ENCODE measurements at places on chromosomes 1 and 21.

DNA sequence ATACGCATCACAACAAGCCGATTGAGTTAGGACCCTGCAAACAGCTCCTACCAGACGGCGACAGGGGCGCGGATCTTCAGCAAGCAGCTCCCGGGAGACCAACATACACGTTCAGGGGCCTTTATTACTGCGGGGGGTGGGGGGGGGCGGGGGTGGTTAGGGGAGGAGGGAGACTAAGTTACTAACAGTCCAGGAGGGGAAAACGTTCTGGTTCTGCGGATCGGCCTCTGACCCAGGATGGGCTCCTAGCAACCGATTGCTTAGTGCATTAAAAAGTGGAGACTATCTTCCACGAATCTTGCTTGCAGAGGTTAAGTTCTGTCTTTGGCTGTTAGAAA lies 162.0 kb downstream of the RUNX1 start:
- no peak for DNase-seq

DNA sequence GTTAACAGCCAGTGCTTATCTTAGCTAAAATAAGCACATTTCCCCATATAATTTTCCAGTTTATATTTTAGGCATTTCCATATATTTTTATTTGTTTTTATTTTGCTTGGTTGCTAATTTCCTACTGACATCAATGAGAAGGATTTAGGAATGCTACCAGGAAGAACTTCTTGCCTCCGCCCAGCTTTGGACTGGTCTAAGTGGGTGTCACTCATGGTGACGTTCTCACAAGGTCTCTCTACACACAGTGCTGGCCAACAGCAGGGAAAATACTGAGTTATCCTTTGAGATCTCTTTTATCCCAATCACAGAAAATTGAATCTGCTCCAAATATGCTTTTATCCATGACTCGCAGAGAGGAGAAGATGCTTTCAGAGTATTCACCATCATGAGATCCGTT lies 13.2 kb downstream of the MX1 start:
- DNase-seq, result no peak

DNA sequence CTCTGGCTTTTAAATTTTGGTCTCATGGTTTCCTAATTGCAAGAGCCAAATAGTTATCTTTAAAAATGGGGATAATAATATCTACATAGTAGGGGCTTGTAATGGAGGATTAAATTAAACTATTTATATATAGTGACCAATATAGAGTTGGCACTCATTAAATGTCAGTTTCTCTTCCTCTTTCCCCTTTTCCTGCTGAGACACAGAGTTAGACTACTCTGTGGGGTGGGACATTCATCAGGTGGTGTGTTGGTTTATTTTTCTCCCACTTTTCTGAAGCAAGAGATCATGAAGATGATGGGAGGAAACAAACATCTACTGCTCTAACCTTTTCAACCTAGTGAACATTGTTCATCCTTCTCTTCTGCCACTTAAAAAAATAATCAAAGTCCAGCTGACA lies 17.3 kb upstream of the RAP1A start:
- no peak for DNase-seq

- no peak for DNase-seq
Measured at GRCh38 chr1:15957221-15958095, 18.4 kb downstream of the ZBTB17 start.

- no peak for DNase-seq
Measured at GRCh38 chr1:165698761-165699052, 345 bp upstream of the ALDH9A1 start.

- no peak for DNase-seq
Measured at GRCh38 chr1:188986745-188987417, 1490.8 kb downstream of the BRINP3 start.

- DNase-seq, result no peak
Measured at GRCh38 chr1:176557543-176558258, 94.7 kb downstream of the PAPPA2 start.

DNA sequence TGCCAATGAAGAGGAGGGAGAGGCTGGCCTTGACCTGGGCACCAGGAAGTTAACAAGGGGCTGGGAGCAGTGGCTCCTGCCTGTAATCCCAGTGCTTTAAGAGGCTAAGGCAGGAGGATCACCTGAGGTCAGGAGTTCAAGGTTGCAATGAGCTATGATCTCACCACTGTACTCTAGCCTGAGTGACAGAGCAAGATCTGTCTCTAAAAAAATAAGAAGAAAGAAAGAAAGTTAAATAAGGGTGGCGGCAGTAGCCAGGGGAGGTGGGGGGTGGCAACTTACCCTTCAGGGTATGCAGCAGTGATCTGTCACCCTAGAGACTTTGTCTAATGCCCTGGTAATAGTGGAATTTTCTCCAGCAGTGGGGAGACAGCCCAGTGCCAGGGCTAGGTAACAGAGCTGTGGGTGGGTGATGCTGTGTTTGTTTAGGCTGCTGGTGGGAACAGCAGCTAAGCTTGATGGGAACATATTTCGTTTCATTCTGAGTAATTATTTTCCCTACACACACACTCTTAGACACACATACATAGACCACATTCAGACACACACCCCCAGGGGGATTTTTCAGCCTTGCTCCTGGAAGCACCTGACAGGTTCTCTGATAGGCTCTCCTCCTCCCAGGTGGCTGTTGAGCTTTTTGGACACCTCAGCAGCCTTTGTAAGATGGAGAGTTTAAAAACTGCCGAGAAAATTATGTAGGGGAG lies 11.3 kb upstream of the SYT6 start:
- no peak for DNase-seq

DNA sequence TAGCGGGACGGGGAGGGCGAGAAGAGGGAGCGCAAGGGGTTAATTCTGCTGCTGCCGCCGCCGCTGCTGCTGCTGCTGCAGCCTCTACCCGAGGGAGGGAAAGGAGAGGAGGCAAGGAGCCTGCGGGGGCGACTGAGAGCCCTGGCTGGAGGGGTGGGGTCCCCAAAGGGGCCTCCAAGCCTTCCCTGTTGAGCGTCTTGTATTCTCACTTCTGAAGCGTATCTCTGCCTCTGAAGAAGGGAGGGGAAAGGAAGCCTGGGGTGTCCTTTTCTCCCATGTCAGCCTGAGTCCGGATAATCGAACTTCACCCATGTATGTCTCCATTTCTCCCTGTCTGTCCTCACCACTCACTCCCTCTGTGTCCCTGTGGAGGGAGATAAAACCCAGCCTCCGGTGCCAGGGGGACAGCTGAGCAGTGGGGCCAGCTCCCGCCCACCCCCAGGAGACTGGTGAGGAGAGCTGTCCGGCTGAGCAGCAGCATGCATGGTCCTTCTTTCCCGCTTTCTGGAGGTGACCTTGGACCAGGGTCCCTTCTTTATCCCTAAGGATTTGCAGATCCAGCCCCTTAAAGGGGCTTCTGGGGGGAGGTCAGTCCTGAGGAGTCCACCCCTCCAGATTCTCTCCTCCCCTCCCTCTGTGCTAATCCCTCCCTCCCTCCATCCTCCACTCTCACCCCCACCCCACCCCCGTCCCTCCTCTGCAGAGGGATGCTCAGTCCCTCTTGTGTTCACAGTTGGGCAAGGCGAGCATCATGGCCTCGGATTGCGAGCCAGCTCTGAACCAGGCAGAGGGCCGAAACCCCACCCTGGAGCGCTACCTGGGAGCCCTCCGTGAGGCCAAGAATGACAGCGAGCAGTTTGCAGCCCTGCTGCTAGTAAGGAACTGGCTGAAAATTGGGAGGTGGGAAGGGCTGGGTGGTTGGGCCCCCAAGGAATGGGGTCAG lies 1.0 kb downstream of the NCDN start:
- no peak for DNase-seq

DNA sequence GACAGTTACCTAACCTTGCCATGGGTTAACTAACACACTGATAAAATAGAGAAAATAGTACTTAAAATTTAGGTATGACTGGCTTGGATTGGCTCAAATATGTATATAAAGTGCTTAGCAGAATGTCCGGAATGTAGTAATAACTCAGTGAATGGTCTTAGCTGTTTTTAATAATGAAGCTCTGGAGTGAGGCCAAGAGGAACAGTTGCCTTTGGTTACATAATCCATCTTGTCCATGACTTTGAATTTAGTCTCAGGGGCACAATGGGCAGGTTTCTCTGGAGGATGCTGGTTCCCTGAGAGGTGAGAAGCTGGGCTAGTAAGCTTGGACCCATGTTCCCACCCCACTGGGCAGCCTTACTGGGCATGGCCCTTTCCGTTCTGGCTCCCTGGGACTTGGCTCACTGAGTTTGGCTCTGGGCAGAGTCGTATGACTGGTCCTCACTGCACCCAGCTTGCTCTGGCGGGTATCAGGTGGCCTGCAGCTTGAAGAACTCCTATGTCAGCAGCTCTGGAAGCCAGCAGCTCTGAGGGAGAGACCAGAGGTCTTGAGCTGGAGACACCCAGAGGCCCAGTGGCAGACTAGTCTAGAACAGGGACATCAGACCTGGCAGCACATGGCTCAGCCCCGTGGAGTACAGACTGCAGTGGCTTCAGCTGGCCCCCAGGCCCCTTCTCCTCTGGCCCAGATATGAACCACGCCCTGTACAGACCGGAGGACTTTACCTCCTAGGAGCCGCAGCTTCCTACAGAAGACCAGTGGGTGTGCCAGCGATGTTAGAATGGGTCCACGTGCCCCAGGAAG lies 40.4 kb downstream of the TENT5C start:
- no peak for DNase-seq

- DNase-seq, result no peak
Measured at GRCh38 chr1:201224666-201225370, 34.2 kb downstream of the IGFN1 start.

GRCh38 chr1:186653312-186653711 lies 26.9 kb downstream of the PTGS2 start:
- no peak for DNase-seq

DNA sequence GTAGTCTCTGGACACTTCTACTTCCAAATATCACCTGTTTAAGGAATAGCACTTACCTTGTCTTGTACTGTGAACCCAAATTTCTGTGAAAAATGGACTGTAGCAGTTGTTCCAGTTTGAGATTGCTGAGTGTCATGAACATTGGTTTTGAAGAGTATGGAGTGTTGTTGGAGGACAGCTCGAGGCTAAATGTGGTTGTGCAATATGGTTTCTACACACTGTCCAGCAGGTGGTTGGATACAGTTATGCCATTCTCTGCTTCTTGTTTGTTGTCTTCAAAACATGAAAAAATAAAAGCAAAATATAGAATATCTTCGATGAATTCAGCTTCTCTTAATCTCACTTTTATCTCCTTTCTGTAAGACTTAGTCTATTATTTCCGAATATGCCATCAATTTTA lies 67.1 kb downstream of the DDR2 start:
- no peak for DNase-seq

DNA sequence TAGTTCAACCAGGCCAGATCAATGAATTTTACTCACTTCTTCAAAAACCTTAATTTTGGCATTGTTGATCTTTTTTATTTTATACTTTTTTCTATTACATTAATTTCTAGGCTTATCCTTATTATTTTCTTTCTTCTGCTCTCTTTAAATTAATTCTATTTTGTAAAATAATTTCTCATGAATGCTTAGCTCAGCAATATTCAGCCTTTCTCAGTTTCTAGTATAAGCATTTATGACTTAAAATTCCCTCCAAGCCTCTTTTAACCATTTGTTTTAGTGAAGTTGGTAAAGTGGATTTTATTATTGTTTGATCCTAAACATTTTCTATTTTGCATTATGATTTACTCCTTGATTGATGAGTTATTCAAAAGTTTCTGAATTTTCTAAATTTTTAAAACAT lies 20.6 kb upstream of the SAMD13 start:
- DNase-seq, result no peak

DNA sequence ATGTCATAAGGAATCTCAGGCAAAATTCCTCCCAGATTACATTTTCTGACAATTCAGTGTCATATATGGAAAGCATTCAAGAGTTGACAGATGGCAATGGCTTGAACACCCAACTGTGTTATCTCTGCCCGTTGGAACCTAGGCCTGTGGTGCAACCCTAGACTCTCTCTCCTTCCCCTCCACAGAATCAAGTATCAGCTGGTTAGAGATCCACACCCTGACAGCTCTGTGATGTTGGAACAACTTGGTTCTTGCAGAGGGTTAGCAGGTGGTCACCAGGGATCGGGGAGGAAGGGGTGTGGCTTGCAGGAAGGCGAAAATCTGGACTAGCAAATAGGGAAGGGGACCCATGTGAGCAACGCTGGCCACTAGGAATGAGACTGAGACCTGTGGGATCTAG lies 26.3 kb downstream of the PCSK9 start:
- no peak for DNase-seq

DNA sequence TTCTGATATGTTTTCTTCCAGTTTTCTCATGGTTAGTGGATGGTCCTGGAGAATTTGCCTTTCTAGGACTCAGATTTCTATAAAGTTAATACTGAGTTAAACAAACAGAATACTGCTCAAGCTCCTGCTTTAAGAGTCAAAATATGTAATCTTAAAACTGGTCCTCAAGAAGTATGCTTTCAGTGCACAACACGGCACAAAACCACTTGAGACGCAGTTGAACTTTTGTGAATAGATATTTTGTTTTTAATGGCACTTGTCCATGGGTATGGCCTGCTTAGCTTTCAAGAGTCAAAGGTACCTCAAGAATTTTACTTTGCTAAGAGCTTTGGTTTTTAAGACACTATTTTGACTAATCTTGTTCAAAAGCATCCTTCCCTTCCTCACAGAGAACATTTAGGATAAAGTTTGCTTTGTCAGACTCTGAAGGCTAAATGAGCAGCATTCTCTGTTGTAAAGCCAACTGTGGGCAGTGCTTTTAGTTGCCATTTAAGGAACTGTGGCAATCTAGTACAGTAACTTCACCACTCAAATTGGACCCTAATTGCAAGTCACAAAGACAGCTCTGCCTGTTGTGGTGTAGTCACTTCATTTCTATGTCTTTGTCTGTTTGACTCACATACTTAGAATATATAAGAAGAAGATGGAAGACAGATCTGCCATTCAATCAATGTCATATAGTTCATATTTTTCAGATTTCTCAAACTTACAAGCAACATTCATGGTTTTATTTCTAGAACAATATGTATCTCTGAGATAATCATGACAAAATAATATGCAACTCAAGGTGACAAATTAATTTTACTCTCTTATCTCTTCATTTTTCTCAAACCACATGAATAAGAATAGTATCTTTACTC lies 28.8 kb downstream of the SAMD13 start:
- no peak for DNase-seq

DNA sequence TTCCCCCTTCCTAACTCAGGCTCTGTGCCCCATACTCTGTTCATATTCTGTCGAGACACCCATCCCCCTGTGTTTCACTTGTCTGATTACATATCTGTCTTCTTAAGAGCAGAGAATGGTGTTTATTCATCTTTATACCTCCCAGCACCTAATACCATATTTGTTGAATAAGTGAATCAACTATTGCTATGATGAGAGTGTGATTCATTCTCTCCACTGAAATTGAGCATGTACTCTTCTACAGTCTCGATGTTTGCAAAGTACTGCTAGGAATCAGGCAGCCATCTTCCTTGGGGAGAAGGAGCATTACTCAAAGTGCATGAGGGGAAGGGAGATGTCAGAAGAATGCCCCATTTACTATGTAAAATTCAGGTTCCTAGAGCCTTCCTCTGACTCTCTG lies 27.0 kb downstream of the TBX15 start:
- no peak for DNase-seq
